Thyroid gland (tissue), 4 donors: ENCODE measurements at places on chromosomes 1 and 21. TPM values are rescaled to one million over a fixed set of nuclear protein-coding genes. Genes with fewer than 3 reads are reported as not detected.
A peak's percentile ranks its signal among the peaks of the same experiment; 100 is the strongest.

- no peaks in the 10 kb centered on the region for H3K36me3 ChIP-seq
- DNase-seq, result no peak
- no peaks in the 10 kb centered on the region for H3K4me1 ChIP-seq
- H3K27ac ChIP-seq, result no peak overlapping the region
- H3K27me3 ChIP-seq, result no peaks in the 10 kb centered on the region
- H3K4me3 ChIP-seq, result no peak overlapping the region
These were observed 97.7 kb downstream of the PGBD5 start for GRCh38 chr1:230328342-230329015.

GRCh38 chr1:38052750-38053415 is 6.3 kb upstream of the POU3F1 start:
- peaks cover 7% of the 10 kb centered on the region for H3K4me1 ChIP-seq
- H3K27me3 ChIP-seq, result no peaks in the 10 kb centered on the region
- no peaks in the 10 kb centered on the region for H3K36me3 ChIP-seq

DNA sequence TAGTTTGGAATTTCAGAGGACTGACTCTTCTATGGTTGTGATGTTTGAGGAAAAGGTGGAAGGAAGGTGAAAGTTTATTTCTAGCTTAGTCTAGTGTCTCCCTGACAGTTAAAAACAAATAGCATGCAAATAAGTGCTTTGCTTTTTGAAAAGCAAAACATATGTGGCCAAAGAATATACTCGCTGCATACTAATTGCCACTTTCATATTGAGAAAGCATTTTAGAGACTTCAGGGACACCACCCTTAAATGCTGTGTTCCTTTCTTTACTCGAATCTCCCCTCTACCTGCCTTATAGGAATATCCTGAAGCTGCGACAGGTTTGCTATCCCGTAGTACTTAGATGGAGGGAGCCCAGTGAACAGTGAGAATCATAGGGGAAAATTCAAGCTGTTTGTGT is 23.2 kb downstream of the GLUL start:
- H3K4me1 ChIP-seq, result peaks cover 4% of the 10 kb centered on the region
- no peaks in the 10 kb centered on the region for H3K27me3 ChIP-seq
- no peak overlapping the region for H3K27ac ChIP-seq
- DNase-seq, result no peak
- no peaks in the 10 kb centered on the region for H3K36me3 ChIP-seq

DNA sequence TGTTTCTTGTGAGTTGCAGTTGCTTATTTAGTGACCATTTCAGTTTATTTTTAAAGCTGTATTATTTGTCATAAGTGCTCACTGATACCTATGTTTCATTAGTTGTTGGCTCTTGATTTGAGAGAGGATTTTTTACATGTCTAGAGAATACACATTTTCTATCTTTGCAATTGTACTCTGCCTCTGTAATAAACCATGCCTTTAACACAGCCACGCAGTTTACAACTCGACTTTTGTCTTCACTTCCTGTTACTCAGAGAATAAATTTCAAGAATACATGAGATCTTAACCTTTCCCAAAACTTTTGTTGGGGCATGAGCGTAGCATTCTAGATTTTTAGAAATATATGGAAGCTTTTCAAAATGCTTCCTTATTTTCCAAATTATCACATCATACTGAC is 14.9 kb upstream of the ZNF678 start:
- no peak for DNase-seq
- H3K4me3 ChIP-seq, result no peak overlapping the region
- H3K36me3 ChIP-seq, result no peaks in the 10 kb centered on the region
- H3K4me1 ChIP-seq, result no peaks in the 10 kb centered on the region
- no peaks in the 10 kb centered on the region for H3K27me3 ChIP-seq

- H3K27me3 ChIP-seq, result no peaks in the 10 kb centered on the region
- H3K36me3 ChIP-seq, result no peaks in the 10 kb centered on the region
- H3K4me3 ChIP-seq, result no peak overlapping the region
These were observed 74.4 kb downstream of the ACTL8 start for GRCh38 chr1:17829579-17829978.

GRCh38 chr21:45248893-45249381 is 38.8 kb downstream of the POFUT2 start:
- no peaks in the 10 kb centered on the region for H3K36me3 ChIP-seq
- no peak overlapping the region for H3K4me3 ChIP-seq
- no peak overlapping the region for H3K27ac ChIP-seq
- no peaks in the 10 kb centered on the region for H3K4me1 ChIP-seq
- no peaks in the 10 kb centered on the region for H3K27me3 ChIP-seq
- DNase-seq, result no peak

DNA sequence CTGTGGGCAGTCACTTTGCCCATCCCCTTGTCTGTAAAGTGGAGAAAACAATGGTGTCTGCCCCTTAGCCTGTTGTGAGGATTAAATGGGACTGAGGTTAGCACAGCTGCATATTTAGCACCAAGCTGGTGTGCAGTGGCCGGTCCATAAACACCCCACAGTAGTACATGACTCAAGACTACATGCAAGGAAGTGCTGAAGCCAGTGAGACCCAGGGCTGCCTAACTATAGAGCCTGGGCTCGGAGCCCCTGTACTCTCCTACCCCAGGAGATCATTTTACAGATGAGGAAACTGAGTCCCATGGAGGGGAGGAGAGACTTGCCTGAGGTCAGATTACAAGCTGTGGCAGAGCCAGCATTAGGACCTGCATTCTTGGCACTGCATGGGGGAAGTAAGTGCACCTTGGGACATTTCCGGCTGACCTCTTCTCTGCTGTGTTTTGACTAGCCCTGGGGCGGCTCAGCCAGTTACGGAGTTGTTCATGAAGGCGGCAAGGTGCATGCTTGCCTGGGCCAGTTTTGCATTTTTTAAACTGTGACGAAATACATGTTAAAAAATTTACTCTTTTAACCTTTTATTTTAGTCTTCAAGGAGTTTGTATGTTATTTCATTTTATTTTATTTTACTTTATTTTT is 3.2 kb downstream of the SERINC2 start:
- H3K4me3 ChIP-seq, result no peak overlapping the region
- peaks cover 5% of the 10 kb centered on the region for H3K4me1 ChIP-seq
- H3K36me3 ChIP-seq, result no peaks in the 10 kb centered on the region
- no peaks in the 10 kb centered on the region for H3K27me3 ChIP-seq
- DNase-seq, result peak; percentile 77
- H3K27ac ChIP-seq, result peak overlapping the region; percentile 57

- no peak overlapping the region for H3K4me3 ChIP-seq
- H3K27ac ChIP-seq, result no peak overlapping the region
- H3K4me1 ChIP-seq, result no peaks in the 10 kb centered on the region
- H3K27me3 ChIP-seq, result no peaks in the 10 kb centered on the region
These were observed 53.8 kb downstream of the PLA2G4A start for GRCh38 chr1:186882372-186883134.

DNA sequence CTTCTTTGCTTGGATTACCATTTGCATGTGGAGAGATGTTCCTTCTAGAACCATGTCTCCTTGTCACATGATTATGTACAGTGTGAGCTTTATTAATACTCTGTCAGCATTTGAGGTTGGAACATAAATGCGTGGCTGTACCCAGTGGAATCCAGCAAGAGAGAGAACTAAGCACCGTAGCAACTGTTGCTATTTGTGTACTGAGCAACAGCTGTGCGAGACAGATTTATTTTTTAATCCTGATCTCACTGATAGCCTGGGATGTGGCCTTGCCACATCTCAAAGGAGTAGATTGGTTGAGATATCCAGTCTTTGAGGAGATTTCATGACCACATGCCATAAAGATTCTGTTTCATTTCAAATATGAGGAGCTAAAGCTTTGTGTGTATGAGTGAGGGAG is 43.4 kb downstream of the KIF1B start:
- no peaks in the 10 kb centered on the region for H3K27me3 ChIP-seq
- peaks cover 19% of the 10 kb centered on the region for H3K4me1 ChIP-seq
- no peak overlapping the region for H3K4me3 ChIP-seq

GRCh38 chr1:179217943-179218507 is 11.5 kb downstream of the ABL2 start:
- DNase-seq, result no peak
- H3K27me3 ChIP-seq, result no peaks in the 10 kb centered on the region
- peak overlapping the region; percentile 48 for H3K27ac ChIP-seq
- peaks cover 11% of the 10 kb centered on the region for H3K4me1 ChIP-seq

- H3K36me3 ChIP-seq, result no peaks in the 10 kb centered on the region
- DNase-seq, result no peak
- H3K27ac ChIP-seq, result no peak overlapping the region
- no peaks in the 10 kb centered on the region for H3K4me1 ChIP-seq
- H3K27me3 ChIP-seq, result no peaks in the 10 kb centered on the region
These were observed 18.4 kb downstream of the LORICRIN start for GRCh38 chr1:153277852-153278251.

- H3K4me1 ChIP-seq, result no peaks in the 10 kb centered on the region
- no peaks in the 10 kb centered on the region for H3K36me3 ChIP-seq
- H3K4me3 ChIP-seq, result no peak overlapping the region
These were observed 31.1 kb downstream of the H3-3A start for GRCh38 chr1:226093621-226094020.

- no peaks in the 10 kb centered on the region for H3K27me3 ChIP-seq
- peak overlapping the region; percentile 50 for H3K4me3 ChIP-seq
- no peak for DNase-seq
- H3K4me1 ChIP-seq, result peaks cover 46% of the 10 kb centered on the region
- peaks cover 2% of the 10 kb centered on the region for H3K36me3 ChIP-seq
- H3K27ac ChIP-seq, result peak overlapping the region; percentile 72
These were observed 1.1 kb downstream of the IGSF8 start for GRCh38 chr1:160097151-160097910.

DNA sequence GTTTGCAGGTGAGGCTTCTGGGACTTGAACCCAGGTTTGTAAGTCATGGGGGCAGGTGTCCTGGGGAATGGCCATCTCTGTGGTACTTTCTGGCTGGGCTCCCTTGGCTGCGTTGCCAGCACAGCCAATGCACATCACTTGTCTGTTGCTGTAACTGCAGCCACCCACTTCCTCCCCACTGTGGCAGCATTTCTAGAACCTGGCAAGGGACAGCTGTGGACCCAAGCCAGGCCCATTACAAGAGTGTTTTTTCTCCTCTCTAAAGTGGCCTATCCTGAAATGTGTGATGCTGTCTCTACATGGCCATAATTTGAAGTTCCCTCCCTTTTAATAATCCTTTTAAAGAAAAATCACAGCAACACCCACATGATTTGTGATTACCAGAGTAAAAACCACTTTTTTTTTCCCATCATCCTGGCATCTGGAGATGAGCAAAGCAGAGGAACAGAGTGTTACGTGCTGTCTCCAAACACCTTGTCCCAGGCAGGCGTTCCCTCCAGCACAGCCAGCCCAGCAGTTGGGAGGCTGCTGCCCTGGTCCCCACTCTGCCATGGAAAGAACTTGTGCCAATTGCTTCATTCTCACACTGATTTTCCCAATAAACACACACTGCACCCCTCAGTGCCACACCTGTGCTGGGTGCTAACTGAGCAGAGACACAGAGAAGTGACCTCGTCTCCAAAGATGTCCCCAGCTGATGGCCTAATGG is 360.6 kb upstream of the USP24 start:
- no peaks in the 10 kb centered on the region for H3K27me3 ChIP-seq
- DNase-seq, result peak; percentile 88
- H3K27ac ChIP-seq, result no peak overlapping the region
- H3K4me3 ChIP-seq, result no peak overlapping the region

DNA sequence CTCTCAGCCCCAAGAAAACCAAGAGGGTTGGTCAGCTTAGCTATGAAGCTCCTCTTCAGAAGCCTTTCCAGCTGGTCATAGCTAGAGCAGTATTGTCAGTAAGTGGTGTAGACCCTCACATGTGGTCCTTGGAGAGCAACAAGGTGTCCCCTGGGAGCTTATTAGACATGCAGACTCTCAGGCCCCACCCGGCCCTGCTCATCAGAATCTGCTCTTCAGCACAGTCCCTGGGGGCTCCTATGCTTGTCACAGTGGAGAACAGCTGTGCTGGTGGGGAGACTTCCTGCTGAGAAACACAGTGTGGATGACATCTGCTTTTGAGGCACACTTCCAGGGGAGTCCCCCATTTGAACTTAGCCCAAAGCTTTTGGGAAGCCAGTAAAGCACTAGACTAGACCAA is 21.9 kb upstream of the NEK2 start:
- no peaks in the 10 kb centered on the region for H3K27me3 ChIP-seq
- peaks cover 5% of the 10 kb centered on the region for H3K4me1 ChIP-seq
- no peak overlapping the region for H3K27ac ChIP-seq
- H3K36me3 ChIP-seq, result no peaks in the 10 kb centered on the region

DNA sequence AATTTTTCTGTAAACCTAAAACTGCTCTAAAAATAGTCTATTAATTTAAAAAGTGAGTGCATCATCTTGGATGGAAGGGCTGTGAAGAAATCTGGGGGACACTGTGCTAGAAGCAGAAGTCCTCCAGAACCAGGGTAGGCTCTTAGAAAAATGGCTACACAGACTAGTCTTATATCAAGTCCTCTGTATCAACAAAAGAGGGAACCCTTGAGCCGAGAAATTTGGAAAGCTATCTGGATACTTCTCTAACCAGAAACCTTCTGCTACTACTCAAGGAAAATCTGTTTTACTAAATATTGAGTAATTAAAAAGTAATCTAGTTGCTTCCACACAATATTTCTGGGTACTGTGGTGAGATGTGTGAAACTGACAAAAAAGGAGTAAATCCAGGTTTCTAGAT is 92.1 kb downstream of the WDR3 start:
- no peak overlapping the region for H3K27ac ChIP-seq
- H3K4me3 ChIP-seq, result no peak overlapping the region
- no peaks in the 10 kb centered on the region for H3K36me3 ChIP-seq
- DNase-seq, result no peak
- no peaks in the 10 kb centered on the region for H3K4me1 ChIP-seq

RNF2 gene
- total RNA-seq, result 18.0 TPM

S100A2 gene
- total RNA-seq, result 2.6 TPM

HTR6 gene
- total RNA-seq, result not detected

NOS1AP gene
- 2.2 TPM for total RNA-seq

LDLRAD2 gene
- total RNA-seq, result 0.22 TPM

FCGR2B gene
- 4.9 TPM for total RNA-seq

KCNJ15 gene
- total RNA-seq, result 67.2 TPM

CEP85 gene
- total RNA-seq, result 16.0 TPM

PTAFR gene
- 1.6 TPM for total RNA-seq

LCE1B gene
- not detected for total RNA-seq
